ENCODE measurements at places on chromosomes 1 and 21.
A peak's percentile ranks its signal among the peaks of the same experiment; 100 is the strongest.

DNA sequence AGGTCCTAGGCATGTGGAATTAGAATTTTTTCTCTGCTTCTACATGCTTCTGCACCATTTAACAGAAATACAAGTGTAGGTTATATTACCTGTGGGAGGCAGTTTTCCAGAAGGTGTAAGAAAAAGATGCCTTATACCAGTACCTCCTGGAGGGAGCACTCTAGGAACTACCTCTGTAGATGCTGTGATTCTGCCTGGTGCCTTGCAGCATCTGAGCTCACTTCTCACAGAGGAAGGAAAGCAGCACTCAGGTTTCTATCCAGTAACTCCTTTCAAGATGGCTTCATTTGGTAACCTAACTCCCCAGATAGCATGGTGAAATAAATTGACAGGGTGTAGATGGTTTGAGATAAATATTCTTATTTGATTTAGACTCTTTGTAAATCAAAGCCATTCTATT, 50.3 kb downstream of the GIPC2 start:
- no peak for DNase-seq

DNA sequence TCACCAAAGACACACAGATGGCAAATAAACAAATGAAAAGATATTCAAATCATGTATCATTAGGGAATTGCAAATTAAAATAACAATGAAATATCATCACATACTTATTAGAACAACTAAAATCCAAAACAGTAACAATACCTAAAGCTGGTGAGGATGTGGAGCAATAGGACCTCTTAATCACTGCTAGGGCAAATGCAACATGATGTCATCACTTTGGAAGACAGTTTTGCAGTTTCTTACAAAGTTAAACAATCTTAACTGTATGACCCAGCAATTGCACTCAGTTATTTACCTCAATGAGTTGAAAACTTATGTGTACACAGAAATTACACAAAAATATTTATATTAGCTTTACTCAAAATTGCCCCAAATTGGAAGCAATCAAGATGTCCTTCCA, 47.3 kb downstream of the SELENOF start:
- no peak for DNase-seq

GRCh38 chr1:30023339-30024022, 699.9 kb downstream of the MATN1 start:
- DNase-seq = no peak

DNA sequence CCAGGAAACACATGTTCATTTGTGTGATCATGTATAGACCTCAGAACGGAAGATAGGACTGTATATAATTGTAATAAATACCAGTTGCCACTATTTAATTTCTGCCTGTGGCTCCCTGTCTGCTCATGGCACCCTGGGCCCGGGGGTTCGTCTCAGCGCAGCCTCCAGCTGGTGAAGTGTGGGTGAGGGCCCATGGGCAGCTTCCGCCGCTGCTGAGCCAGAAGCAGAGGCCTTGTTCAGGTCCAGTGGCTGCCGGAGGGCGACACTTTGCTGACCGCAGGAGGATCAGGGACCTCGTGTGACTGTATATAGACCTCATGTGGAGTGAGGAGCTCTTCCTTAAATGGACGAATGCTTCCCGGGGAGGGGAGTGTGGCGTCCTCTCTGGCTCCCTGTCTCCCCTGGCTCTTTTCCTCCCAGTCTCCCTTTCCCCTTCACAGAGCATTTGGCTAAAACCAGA, 155.9 kb downstream of the PEX14 start:
- no peak for DNase-seq

- DNase-seq = no peak
Measured at GRCh38 chr21:32603131-32603530, 9.0 kb downstream of the CFAP298 start.

GRCh38 chr1:236103646-236104218, 38.6 kb upstream of the GPR137B start:
- DNase-seq = peak; percentile 65

- no peak for DNase-seq
Measured at GRCh38 chr1:54238353-54239034, 38.5 kb downstream of the MRPL37 start.

DNA sequence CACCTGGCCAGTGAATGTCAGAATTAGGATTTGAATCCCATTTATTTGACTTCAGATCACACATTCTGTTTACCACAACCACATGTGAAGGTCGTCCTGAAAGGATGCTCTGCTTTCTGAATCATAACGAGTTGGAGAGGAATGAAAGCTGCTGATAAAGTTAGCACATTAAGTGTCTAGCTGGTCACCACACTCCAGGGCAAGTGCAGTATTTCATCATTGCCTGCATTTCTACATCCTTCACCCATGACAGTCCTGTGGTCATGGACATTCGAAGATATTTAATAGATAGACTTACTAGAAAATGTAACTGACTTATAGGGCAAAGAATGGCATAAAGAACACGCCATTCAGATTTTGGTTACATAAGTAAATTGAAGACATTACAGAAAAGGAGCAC, 52.7 kb upstream of the ST6GALNAC3 start:
- no peak for DNase-seq

- DNase-seq = no peak
Measured at GRCh38 chr1:9079988-9080704, 10.7 kb upstream of the SLC2A5 start.

DNA sequence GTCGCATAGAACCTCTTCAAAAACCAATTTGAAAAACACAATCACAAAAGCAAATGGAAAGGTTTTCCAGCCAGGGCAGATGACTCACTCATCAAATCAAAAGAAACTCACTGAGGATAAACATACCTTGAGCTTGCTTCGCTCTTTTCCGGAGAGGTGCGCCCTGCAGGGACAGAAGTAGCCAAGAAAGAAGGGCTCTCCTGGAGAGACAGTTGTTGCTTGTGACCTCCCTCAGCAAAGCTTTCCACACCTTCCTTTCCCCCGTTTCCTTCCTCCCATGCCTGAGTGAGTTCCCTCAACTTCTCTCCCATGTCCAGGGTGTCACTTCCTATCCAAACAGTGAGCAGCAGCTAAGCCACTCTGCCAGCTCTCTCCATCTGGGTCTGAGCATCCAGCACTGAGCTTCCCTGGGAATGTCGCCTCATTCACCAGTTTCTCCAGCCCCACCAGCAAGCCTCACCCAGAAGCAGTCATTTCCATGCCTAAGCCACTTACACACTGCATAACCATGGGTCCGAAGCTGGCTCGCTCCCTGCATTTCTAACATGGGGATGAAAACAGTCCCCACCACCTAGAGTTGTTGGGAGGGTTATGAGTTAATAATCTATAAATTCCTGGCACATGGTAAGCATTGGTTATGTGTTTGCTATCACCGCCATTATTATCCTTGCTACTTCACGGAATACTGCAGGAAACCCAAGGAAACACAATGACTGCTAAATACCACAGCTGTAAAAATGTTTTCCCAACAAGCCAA, 75.0 kb downstream of the PTPN14 start:
- no peak for DNase-seq

GRCh38 chr1:229254910-229255541, 15.9 kb upstream of the RAB4A start:
- peak; percentile 9 for DNase-seq

All from stimulated activated CD4-positive, alpha-beta T cell treated with anti-CD3 and anti-CD28 coated beads, Interleukin-15, amount 100 ng/mL, for 24 hours (primary cell).